CD14-positive monocyte (primary cell): ENCODE measurements at places on chromosomes 11 and 22. TPM values are rescaled to one million over a fixed set of nuclear protein-coding genes. Genes with fewer than 3 reads are reported as not detected.

GRCh38 chr22:27726331-27726685 lies 75.2 kb downstream of the MN1 start:
- DNase-seq, result no peak

- no peak for DNase-seq
Observed at GRCh38 chr11:42661942-42662341, 649.9 kb upstream of the API5 start.

DNA sequence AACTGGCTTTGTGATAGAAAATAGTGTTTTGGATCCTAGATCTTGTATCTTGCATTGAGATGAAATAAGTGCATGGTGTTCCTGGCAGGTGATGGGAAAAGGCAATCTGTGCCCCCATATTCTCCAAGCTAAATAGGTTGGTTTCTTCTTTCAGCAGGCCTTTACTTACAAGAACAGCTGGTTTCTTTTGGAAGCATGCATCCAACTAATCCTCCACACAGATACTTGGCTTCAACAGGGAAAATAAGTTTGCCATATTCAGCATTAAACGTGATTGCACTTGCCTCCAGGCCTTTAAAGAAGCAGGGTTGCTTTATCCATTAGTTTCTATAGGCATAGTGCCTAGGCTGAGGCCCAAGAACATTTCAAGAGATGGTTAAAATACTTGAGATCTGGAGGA lies 59.9 kb downstream of the APIP start:
- no peak for DNase-seq

GRCh38 chr11:95245038-95245437 lies 14.0 kb upstream of the SESN3 start:
- DNase-seq, result peak; percentile 77

DNA sequence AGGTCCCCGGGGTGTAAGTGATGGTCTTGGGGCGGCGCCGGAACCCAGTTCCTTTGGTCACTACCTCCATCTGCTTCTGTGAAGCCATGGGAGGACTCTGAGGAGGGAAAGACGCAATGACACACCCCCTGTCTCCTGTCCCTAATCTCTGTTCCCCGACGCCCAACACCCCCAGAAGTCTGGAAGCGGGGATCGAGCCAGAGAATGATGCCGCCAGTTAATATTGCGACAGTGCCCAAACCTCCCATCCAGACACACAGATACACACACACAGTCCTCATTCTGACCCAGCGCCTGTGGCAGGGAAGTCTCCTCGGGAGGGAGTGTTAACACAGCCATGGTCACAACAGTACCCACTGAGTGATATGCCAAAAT lies 352 bp downstream of the C22orf23 start:
- DNase-seq, result no peak

GRCh38 chr11:62233730-62234129 lies 8.3 kb upstream of the SCGB1D2 start:
- no peak for DNase-seq

- no peak for DNase-seq
Observed at GRCh38 chr11:123624974-123625373, 29.4 kb downstream of the SCN3B start.

GRCh38 chr22:27308513-27308912 lies 493.0 kb downstream of the MN1 start:
- DNase-seq, result no peak

DNA sequence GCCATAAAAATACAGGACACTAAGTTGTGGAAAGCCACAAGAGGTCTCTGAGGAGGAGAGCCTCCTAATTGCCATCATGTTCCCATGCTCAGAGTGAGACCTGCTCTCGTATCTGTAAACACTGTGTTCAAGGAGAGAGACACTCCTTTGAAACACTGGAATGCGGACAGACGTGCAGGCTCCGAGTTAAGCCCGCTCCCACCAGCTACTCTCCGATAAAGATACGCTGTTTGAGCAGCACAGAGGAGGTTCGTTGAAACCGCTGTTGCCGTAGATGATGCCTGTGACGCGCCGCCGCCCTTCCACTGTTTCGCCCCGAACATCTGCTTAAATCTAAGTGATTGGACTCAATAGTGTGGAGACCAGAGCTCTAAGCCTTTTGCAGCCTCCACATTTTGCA lies 25.1 kb downstream of the NUP50 start:
- no peak for DNase-seq

DNA sequence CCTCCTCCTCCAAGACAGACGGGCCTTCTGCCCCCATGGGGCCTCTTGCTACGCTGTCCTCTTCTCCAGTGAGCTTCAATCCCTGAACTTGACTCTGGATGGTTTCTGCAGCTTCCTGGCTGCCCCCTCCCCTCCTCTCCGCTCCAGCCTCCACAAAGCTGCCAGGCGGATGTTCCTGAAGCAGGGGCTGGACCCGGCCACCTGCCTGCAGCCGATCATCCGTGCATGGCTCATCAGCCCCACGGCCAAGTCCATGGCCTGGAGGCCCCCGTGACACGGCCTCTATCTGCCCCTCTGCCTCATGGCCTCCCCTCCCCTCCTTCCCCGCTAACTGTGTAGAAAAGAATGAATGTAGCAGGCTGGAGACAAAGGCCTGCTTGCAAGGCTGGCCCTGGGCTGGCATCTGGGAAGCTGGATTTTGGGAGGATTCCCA lies 6.8 kb upstream of the SUN2 start:
- DNase-seq, result no peak

GRCh38 chr11:98732947-98733346 lies 287.8 kb upstream of the CNTN5 start:
- DNase-seq, result no peak

GRCh38 chr22:47329727-47330650 lies 567.5 kb downstream of the TBC1D22A start:
- DNase-seq, result no peak

DNA sequence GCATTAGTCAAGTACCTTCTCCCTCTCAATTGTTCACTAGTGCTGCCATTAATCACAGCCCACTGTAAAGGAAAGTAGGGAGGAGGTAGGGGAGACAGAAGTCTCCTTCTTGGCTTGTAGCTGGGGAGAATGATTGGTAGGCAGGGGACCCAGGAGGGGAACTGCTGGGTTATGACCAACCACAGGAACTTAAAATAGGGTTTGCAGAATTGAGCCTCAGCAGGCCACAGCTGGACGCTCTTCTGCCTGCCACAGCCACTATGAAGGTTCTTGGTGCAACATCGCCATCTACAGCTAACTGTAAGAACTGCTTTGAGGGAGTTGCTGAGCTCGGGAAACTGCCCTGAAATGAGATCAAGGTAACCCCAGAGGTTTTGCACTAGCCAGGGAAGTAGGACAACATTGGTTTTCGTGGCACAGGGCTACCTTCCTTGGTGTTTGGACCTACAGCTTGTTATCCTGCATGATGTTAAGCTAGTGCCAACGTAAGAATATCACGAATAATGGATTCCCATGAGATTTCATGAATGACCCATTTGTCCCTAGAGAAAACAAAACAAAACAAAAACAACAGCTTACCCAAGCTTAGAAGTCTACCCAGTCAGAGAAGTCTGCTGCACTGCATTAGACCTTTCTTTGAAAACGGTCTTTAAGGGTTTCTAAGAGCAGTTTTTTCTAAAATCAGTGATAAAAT lies 787.1 kb upstream of the API5 start:
- DNase-seq, result peak; percentile 6

- DNase-seq, result no peak
Observed at GRCh38 chr11:71447791-71448256, 369 bp downstream of the DHCR7 start.

GRCh38 chr11:15613789-15614188 lies 499.1 kb downstream of the INSC start:
- DNase-seq, result no peak

DNA sequence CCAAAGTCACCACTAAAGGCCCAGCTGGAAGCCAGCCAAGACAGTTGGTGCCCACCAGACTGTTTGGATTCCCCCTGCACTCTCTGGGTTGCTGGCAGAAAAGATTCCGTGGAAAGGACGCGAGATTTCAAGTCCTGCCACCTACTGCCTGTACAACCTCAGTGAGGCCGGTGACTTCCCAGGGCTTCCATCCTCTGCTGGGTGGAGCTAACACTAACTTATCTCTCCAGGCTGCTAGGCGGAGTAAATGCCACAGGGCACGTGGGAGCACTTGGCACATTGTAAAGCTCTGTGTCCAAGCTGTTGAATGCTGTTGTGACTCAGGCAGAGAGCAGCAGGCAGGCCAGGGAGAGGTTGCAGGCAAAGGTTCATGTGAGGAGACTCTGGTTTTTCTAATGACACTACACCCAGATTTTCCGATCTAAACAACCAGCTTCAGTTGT lies 50.9 kb upstream of the CDON start:
- DNase-seq, result no peak

DNA sequence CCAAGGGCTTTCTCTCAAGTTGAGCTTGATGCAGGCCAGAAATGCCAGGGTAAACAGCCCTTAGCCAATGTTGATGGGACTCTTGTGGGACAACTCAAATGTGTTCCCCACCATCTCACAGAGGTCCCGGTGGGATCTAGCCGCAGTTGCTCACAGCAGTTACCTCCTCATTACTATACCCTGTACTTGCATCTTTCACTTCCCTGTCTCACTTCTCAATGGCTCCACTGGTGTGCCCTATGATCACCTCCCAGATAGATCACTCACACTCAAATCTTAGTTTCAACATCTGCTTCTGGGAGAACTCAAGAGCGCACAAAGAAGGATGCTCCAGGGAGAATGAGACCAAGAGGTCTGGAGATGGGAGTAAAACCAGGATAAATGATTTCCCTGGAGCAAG lies 47.0 kb downstream of the RCN1 start:
- no peak for DNase-seq

DNA sequence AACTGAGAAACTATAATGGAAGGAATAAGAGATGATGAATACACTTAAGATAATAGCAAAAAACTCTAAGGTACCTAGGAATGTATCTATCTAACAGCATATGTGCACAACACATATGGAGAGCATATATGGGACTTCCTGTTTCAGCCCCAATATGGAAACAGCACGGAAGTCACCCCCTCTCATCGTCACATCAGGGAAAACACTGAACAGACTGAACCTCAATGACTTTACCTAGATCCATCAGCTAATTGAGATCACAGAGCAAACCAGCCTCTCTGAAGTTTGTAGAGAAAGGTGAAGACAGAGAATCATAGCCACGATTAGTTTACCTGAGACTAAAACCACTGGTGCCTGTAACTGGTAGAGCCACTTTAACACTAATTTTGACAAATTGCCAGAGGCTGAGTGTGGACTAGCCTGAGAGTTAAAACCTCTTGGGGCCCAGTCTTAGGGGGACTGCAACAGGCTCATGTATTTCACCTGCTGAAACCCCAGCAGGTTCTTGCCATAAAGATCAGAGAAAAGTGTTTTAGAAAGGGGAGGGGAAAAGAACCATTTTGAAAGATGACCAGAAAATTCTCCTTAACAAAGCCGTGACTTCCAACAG lies 722.6 kb downstream of the TBC1D22A start:
- DNase-seq, result no peak

GRCh38 chr22:26527574-26528465 lies 15.5 kb upstream of the TFIP11 start:
- DNase-seq, result no peak

Gene CENPM
- polyA plus RNA-seq, result 0.20 TPM

Gene KRTAP5-11
- not detected for polyA plus RNA-seq

Gene CCDC73
- 0.01 and 0.03 TPM in 2 replicates for polyA plus RNA-seq

Gene C11orf98
- 25.9 and 34.6 TPM in 2 replicates for polyA plus RNA-seq

Gene SMIM38
- not detected for polyA plus RNA-seq

Gene TECTA
- polyA plus RNA-seq, result 0.24 and 0.45 TPM in 2 replicates

Gene RIMBP3B
- not detected for polyA plus RNA-seq

Gene OR10W1
- polyA plus RNA-seq, result not detected

Gene MMP26
- polyA plus RNA-seq, result not detected in 2 replicates

Gene LTBP3
- 19.4 and 26.9 TPM in 2 replicates for polyA plus RNA-seq

Gene OR52N4
- 0.24 TPM for polyA plus RNA-seq

Gene EIF3D
- 102 TPM for polyA plus RNA-seq

Gene NXPE2
- polyA plus RNA-seq, result not detected
